ENCODE measurements at places on chromosomes 16 and 17.
A peak's percentile ranks its signal among the peaks of the same experiment; 100 is the strongest.

DNA sequence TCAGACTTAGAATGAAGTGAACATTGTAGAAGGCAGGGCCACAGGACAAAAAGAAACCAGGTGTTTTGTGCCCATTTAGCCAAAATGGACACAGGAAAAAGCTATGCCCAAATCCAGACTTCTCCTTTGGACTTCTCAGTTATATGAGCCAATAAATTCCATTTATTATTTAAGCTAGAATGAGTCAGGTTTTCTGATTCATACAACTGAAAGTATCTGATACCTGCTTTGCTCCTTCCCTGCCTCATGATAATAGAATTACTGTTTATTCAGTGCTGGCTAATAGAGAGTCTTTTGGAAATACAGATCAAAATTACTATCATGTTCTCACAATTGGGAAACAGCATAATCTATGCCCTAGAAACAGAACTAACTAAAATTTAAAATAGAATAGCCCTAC is 8.7 kb upstream of the CPD start:
- no peak for DNase-seq

DNA sequence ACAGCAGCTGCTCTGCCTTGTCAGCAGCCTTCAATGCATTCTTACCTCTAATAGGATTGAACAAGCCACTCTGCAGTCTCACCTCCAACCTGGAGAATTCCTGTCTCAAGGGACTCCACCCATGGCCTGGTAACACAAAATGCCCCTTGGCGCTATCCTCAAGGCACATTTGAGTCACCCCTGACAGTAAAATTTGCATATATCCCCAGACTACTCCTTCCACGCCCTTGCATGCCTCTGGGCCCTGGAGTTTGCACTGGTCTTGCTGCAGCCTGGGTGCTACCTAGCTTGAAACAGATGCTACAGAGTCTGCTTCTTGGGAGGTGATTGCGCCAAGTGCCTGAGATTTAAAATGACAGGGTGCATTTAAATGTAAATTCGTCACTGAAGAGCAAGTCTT is 391.4 kb upstream of the MAF start:
- no peak for DNase-seq

GRCh38 chr17:74431568-74432423 is at the start of gene GPRC5C:
Gene GPRC5C, plus strand, starts transcription at chr17:74432088. Its CDS starts 7,689 bp downstream, at chr17:74439777.
- DNase-seq: peak; percentile 83

DNA sequence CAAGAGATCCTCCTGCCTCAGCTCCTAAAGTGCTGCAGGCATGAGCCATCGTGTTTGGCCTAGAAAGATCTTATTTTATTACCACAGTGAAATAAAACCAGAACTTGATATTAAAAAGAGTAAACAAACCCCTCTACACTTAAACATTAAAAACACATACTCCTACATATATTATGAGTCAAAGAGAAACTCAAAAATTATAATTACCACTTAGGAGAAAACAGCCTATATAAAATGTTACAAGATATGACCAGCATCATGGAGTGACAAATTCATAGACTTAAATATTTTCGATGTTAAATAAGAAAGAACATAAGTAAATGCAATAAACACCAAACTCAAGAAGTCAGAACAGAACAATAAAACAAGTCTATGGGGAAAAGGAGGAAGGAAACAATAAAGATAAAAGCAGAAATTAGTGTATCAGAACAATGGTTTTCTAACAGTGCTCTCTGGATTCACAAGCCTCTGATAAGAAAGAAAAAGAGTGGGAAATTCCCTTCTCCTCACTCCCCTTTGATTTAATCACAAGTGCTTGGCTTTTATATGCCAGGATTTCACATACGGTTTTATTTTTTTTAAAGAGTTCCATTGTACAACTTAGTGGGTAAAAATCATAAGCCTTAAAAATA is 23.0 kb downstream of the SKAP1 start:
- no peak for DNase-seq

DNA sequence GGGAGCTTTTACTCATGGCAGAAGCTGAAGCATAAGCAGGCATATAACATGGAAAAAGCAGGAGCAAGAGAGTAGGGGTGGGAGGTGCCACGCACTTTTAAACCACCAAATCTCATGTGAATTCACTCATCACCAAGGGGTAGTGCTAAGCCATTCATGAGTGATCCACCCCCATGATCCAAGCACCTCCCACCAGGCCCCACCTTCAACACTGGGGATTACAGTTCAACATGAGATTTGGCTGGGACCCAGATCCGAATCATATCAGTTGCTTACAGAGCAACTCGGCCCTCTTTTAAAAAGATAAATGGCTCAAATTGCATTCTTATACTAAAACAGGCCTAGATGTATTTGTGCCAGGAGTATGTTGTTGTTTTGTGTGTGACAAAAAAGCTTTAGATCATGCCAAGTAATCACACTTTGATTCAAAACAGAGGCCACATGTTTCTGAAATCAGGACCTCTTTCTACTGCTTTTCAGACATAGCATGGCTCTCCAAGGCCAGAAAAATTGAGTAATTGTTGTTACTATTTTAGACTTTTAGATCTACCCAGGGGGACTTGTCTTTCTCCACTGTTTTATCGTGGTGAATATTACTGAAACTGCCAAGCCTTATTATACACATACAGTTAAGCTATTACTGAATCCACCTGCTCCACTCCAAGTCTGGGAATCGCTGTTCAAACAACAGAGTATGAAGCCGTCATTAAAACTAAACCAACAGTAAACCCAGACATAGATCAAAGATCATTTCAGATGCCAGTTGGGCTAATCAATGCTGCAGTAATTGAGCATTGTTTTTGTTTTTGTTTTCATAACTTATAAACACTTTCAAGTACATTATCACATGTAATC is 163.3 kb downstream of the KCNJ2 start:
- DNase-seq: no peak

DNA sequence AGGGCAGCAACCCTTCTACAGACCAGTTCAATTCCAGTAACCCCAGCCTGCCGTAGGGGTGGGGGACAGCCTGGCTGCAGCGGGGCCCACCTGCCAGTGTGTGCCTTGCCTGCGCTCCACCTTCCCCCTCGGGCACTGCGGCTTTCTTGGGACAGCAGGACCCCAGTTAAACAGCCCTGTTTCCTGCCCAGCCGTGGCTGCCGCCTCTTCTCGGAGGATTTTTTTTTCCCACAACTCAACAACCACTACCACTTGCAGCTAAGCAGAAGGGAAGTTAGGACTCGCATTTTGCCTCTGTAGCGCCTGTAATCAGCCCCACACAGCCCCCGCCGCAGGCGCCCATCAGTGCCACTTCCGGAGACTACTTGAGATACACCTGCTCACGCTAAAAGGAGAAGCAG is 76.1 kb downstream of the RAI1 start:
- no peak for DNase-seq

GRCh38 chr17:76546556-76547182 is 6.8 kb downstream of the PRCD start:
- DNase-seq: no peak

- DNase-seq: no peak
Measured at GRCh38 chr16:87552772-87553573, 49.3 kb upstream of the JPH3 start.

DNA sequence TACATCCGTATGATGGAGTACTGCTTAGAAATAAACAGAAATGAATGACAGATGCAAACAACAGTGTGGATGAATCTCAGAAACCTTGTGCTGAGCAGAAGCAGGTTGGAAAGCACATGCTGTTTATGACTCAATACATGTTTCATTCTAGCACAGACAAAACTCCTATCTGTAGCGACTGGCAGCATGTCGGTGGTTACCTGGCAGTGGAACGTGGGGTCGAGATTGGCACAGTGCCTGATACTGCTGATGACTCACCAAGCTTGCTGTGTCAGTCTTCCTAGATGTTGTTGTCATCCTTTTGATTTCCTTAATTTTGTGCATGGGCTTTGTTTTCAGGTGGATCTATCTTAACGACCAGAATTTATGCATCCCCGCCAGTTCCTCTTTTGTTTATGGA is 62.1 kb downstream of the GAN start:
- no peak for DNase-seq

DNA sequence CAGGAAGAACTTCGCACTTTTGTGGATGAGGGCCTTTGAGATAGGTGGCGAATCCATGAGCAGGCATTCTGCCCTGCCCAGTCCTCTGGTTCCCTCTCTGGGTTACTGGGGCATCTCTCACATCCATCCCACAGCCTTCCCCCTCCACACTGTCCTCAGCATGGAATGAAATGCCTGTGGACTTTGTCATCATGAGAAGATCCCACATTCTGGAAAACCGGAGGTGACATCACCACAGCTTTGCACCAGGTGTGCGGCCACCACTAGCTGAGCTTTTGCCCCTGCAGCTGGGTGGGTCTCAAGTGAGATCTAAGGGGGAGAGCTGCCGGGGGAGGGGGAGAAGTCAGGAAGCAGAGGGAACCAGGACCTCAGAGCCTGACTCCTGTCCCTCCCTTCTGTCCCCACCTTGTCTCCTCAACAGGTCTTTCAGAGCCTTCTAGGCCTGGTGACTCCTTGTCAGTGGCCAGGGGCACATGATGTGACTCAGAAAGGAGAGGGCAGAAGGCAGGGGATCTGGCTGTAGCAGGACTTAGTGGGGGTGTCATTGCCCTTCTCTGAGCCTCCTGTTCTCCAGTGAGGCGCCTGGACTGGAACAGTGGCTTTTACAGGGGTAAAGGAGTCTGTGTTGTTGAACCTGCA is 40.0 kb upstream of the DLX4 start:
- DNase-seq: no peak

- DNase-seq: no peak
Measured at GRCh38 chr17:57422574-57423164, 166.3 kb downstream of the MSI2 start.

DNA sequence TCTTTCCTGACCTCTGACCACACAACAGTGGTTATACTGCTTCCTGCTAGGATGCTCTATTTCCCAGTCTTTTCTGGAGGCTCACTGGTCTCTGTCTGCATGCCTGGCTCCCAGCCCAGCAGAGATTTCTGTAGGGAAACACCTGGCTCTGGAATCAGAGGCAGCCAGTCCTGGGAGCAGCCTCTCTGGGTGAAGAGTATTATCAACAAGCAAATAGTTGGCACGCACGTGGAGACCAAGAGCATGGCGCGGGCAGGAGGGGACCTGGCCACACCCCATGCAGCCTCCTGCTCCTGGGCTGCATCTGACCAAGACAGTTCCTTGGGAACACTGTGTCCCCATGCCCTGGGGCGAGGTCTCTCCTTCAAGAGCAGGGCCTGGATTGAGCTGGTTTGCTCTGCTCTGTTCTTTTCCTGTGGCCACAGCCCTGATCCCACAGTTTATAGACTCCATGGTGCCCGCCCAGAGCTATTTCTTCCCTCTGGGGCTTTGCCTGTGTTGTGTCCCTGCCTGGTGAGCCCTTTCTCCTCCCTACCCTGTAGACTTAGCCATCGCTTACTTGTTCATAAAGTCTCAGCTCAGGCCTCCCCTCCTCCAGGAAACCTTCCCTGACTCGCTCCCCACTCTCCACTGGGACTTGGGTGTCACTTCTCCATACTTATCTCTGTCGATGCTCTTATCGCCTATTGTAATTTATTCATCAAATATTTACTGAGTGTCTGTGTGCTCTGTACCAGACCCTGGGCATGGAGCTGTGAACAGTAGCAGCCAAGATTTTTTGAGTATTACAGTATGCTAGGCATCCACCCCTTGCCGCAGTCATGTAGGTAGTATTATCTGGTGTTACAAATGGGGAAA is 60.6 kb downstream of the SCNN1B start:
- DNase-seq: peak; percentile 26

- DNase-seq: no peak
Measured at GRCh38 chr16:12837756-12838155, 34.1 kb upstream of the CPPED1 start.

DNA sequence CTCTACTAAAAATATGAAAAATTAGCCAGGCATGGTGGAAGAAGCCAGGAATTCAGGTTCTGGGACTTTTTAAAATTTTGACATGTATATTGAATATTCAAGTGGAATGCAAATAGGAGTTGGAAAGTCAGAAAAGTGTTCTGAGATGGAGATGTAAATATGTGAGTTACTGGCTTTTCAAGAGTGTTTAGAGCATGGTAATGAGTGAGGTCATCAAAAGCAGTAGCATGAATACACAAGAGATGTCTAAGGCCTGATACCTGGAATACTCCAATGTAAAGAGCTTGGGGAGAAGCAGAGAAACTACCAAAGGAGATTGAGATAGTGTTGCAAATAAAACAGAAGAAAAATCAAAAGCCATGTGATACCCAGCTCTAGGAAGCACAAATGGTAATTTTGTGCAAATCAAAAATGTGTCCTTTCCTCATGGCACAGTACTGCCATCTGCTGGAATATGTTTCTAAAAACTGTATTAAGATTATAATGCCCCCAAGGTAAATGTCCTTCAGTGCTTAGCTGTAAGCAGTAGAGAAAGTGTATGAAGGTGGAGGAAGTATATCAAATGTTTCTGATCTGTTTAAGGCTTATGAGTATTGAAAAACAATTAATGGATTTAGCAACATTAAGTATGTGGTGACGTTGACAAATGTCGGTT is 908.4 kb downstream of the KCNJ18 start:
- DNase-seq: no peak

DNA sequence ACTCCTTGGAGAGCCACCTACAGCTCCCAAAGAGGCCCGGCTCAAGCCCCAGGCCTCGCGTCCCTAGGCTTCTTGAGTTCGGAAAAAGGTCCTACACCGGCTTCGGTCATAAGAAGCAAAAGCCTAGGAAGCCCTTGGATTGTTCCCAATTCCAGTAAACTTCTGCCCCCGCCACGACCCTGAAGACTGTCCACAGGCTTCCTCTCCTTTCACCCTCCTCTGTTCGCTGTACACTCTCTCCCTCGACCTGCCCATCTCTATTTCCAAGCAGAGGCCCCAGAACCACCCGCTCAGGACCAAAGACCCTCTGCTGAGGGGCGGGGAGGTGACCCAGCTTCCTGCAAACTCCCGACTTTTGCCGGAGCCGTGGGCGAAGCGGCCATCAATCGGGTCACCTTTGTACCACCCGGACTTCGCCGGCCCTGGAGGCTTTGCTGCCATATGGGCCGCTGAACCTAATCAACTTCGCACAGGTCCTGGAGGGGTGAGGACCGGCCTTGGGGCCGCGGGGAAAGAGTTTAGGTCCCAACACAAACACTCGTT is 2.7 kb downstream of the HOXB2 start:
- peak; percentile 65 for DNase-seq

- no peak for DNase-seq
Measured at GRCh38 chr16:11413907-11414595, 68.8 kb downstream of the RMI2 start.

GRCh38 chr16:9256196-9256595 is 164.8 kb downstream of the HAPSTR1 start:
- no peak for DNase-seq

DNA sequence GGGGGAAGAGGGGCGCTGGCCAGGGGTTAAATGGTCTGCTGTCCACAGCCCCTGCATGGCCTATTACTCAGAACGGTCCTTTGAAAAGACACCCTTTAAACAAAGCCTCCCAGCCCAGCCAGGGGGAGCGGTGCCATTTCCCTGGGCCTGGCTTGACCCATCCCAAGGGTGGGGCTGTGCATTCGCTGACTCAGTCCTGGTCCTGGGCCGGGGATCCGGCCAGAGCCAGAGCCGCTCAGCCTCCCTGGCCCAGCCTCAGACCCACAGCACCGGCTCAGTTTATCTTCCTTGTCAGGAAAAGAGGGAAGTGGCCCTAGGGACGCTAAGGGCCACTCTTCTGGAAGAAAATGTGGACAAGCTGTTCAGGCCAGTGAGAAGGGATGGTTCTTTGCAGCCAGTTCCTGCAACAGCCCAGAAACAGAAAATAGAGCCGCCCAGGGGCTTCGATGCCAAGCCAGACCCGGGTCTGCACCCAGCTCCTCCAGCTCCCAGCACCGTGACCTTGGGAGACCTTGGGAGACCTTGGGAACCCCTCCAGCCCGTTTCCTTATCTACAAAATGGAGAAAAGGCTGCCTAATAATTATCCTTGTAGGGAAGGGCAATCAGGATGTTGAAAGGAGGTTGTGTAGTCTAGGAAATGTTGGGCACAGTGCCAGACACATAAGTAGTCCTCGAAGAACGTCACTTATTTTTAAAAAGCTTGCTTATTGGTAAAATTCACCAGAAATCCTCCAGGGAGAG is 82.5 kb downstream of the ZDHHC7 start:
- DNase-seq: no peak

Data from right forelimb (tissue), 1 donor.